ENCODE measurements at places on chromosomes 3 and 15.

DNA sequence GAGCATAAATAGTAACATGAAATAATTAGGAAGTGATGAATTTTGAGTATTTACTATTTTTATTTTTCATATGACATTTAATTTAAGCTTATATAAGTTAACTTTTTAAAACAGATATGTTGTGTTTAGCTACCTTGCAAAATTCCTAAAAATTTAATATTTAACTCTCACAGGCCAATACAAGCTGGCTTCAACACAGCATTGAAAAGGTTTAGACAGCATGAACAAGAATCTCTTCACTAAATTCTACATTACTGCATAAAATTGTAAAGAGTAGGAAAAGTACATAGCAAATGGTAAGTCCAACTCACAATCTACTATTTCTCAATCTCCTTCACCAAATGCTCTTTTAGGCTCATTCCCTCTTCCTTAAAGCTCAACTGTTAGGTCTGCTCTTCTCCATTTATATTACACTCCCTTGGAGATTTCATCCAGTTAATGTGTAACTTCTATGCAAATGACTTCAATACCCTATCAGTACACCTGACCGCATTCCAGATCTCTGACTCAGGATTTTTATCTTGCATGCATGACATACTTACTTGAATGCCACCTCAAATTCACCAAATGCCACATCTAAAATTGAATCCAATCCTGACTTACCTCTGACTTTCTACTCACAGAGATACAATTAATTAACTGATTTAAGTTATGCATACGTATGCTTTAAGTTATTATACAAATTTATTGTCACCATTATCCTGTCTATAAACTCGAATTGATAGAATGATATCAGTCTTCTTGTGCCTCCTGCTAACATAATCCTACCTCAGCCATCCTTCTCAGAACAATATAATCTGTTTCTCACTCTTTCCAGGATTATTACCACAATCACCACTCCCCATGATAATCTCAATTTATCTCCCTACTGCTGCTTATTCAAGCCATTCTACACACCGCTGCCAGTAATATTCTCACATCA, 127.0 kb downstream of the STAG1 start:
- no peak for DNase-seq

DNA sequence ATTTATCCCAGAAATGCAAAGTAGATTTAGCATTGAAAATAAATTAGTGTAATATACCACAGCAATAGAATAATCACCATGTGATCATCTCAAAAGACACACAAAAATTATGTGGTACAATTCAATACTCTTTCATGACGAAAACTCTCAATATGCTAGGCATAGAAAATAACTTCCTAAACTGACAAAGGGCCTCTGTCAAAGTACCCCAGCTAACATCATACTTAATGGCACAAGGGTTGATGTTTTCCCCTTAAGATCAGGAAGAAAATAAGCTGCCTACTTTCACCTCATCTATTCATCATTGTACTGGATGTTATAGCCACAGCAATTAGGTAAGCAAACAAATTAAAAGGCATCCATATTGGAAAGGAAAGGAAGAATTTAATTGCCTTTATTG, 22.7 kb upstream of the NIPA2 start:
- DNase-seq: no peak

- DNase-seq: no peak
These were observed 58.9 kb upstream of the KY start for GRCh38 chr3:134709561-134710312.

DNA sequence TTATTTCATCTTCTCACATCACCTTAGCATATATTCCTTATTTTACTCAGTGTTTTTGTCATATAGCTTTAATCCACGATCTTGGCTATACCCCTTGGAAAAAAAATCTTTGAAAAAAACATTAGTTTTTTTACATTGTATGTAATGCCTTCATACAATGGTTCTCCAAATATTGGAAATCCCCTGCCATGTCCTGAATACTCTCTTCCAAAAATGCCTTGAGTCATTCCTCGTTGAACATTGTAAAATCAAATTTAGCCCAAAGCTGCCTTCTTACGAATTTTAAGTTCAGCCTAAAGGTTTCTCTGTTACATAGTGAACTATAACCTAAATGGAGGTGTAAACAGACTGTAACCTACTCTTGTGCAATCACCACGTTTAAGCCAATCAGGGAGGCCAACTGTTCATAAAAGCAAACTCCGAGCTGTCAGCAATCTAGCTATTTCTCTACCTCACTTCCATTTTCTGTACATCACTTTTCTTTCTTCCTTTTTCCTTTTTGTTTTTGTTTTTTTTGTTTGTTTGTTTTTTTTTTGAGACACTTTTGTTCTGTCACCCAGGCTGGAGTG, 140.1 kb downstream of the ANXA2 start:
- DNase-seq: no peak

DNA sequence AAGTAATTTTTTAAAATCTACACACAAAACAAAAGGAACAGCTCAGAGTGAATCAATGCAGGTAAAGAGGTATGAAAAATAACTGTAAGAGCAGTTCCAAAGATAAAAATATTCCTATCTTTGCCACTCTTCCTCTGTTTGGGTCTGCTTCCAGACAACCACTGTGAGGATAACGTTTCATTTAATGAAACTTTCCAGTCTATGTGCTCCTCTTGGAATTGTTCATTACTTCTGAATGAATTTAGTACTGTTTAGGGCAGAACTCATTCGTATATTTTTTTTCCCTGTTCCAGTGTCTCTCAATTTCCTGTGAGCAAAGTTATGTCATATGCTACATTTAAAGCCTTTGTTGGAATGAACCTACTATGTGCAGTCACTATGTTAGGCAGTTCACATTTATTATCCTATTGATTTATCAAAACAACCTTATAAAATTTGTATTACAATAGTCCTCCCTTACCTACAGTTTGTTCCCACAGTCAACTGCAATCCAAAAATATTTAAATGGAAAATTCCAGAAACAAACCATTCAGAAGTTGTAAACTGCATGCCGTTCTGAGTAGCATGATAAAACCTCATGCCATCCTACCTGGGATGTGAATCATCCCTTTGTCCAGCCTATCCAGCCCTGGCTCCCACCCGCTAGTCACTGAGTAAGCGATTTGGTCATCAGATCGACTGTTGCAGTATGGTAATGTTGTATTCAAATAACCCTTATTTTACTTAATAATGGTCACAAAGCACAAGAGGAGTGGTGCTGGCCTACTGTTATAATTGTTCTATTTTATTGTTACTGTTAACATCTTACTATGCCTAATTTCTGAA, 98.1 kb downstream of the TMCC1 start:
- DNase-seq: peak; percentile 24

GRCh38 chr3:107045791-107046190, 331.4 kb upstream of the CCDC54 start:
- no peak for DNase-seq

- DNase-seq: no peak
These were observed 332.2 kb upstream of the GBE1 start for GRCh38 chr3:82093641-82094040.

DNA sequence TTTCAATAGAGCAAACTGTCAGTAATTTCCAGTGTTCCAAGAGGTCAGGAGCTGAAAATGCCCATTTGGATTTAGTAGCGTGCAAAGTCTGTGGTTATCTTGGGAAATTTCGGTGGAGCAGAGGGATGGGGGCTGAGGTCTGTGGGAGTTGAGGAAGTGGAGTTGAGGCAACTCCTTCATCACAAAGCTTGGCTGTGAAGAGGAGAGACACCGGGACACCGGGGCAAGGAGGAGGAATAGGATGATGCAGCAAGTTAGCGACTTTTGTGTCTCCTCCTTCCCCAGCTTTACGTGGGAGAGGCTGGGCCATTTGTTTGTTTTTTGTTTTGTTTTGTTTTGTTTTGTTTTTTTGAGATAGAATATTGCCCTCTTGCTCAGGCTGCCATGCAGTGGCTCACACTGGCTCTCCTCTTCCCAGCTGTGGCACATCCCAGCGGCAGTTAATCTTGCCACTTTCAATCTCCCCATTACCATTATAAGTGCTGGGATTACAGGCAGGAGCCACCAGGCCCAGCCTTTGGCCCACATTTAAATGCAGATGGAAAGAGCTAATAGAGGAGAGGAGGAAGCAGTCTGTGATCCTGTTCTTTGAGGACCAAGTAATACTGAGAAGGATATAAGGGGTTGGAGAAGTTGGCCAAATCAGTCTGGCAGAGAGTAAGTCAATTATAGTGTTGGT, 47.1 kb downstream of the CRTC3 start:
- no peak for DNase-seq

- peak; percentile 9 for DNase-seq
These were observed 7.5 kb upstream of the CADPS start for GRCh38 chr3:62882676-62883200.

DNA sequence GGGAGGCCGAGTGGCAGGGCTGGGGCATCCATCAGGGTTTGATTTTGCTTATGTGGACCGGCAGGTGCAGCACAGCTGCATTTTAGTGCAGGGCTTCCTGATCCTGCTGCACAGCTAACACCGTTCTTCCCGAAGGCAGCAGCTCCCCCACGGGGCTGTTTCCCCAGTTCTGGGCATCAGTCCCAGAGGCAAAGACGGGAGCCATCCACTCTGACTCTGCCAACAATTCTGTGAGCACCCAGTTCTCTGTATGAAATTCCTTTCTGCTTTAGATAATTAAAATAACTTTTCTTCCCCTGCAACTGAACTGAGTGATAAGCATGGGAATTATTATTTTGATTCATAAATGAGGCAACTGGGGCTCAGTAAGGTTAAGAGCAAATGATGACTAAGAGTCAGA, 262.9 kb upstream of the ATP10A start:
- no peak for DNase-seq

- DNase-seq: peak; percentile 73
These were observed 2.5 kb downstream of the XIRP1 start for GRCh38 chr3:39189959-39190269.

DNA sequence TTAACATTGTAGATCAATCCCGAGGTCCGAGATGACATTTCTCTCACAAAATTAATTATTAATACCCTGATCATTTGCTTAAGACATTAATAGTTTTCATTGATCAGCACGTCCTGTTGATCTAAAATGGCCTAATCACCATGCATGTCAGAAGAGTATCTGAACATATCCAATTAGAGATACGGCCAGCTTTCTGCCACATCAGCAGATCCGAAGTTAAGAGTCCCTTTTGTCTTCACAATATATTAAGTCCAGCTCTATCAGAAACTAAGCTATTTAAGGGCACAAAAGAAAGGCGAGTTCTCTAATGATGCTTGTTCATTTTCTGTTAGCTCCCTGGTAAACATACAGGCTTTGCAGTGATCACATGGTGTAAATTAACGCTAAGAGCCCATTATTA, 470.3 kb downstream of the CNTN4 start:
- no peak for DNase-seq

DNA sequence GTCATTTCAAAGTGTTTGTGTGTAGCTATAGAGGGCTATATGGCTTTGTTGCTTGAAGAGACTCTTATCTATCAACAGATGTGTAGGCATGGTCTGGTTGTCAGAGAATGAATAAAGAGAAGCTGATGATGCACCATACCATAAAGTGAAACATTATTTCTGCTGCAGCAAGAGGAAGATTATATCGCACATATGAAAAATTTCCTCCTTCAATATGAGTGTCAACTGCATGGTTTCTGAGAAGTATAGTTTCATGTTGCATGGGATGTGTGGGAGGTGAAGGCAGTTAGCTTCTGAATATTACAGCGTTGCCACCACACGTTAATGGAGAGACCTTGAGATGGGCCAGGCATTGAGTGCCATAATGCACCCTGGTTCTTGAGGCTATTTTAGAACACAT, 217.9 kb downstream of the SATB1 start:
- no peak for DNase-seq

GRCh38 chr3:31613177-31613576, 80.5 kb downstream of the STT3B start:
- no peak for DNase-seq

DNA sequence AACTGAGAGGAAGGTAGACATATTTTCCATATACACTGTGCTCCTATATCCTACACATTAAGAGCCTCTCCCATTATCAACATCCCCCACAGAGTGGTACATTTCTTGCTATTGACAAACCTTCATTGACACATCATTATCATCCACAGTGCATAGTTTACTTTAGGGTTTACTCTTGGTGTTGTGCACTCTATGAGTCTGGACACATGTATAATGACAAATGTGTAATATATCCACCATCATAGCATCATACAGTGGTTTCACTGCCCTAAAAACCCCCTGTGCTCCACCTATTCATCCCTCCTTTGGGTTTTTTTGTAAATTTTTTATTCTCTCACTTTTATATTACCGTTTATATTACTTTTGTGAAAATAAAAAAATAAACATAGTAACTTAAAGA, 22.2 kb upstream of the CLDN18 start:
- DNase-seq: no peak

DNA sequence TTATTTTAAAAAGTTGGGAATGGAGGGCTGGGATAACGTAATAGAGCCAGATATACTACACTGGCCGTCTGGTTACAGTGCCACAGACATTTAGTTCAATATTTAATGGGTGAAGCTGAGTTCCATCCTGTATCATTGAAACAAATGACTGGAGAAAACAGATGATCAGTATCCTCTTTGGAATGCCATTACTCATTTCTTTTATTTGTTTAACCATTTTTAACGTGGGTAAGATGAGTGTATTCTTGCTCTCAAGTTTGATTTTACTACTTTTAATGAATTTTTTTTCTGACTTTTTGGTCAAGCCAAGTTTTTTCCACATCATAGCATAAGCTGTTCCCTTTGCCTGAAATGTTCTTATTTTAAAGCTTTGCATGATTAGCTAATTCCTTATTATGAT, 53.9 kb upstream of the GRM7 start:
- no peak for DNase-seq

- peak; percentile 11 for DNase-seq
These were observed 183.3 kb upstream of the ZBTB20 start for GRCh38 chr3:115330430-115330829.

- no peak for DNase-seq
These were observed 53.6 kb downstream of the FEZF2 start for GRCh38 chr3:62319570-62320243.

DNA sequence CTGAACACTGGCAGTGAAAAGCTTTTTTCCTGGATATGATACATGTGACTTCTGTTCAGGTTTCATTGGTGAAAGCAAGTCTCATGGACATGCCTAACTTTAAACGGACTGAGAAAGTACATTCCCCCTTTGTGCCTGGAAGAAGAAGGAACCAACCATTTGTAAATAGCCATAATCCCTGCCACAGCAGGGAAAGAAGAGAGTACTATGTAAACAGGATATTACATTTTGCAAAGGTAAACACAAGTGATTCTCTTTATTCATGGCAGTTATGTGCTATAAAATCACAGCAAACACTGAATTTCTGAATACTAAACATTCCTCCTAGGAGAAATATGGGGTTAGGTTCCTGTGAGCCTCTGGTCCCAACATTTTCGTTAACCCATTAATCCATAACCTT, 46.8 kb downstream of the PRICKLE2 start:
- no peak for DNase-seq

GRCh38 chr15:62391641-62392262, 226.7 kb upstream of the C2CD4B start:
- DNase-seq: peak; percentile 53

DNA sequence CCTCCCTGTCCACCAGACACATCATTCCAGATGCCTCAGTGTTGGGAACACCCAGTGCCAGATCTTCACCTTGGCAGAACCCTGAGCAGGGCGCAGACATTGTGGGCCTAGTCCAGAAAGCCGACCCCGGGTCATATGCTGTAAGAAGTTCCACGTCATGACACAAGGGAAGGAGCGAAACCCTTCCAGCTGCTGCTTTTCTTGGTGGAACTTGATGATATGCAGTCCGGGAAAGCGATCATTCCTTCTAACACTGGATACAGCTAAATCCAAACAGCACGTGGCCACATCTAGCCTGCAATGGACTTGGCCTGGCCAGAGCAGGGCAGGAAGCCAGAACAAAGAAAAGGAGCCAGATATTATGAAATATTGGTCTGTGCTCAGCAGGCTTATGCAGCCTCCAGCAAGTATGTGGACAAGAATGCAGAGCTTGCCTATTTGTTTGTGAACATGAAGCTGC, 22.0 kb downstream of the GASK1A start:
- no peak for DNase-seq
